Substantia nigra (tissue), 51 donors: ENCODE measurements at places on chromosomes 12 and 14.

DNA sequence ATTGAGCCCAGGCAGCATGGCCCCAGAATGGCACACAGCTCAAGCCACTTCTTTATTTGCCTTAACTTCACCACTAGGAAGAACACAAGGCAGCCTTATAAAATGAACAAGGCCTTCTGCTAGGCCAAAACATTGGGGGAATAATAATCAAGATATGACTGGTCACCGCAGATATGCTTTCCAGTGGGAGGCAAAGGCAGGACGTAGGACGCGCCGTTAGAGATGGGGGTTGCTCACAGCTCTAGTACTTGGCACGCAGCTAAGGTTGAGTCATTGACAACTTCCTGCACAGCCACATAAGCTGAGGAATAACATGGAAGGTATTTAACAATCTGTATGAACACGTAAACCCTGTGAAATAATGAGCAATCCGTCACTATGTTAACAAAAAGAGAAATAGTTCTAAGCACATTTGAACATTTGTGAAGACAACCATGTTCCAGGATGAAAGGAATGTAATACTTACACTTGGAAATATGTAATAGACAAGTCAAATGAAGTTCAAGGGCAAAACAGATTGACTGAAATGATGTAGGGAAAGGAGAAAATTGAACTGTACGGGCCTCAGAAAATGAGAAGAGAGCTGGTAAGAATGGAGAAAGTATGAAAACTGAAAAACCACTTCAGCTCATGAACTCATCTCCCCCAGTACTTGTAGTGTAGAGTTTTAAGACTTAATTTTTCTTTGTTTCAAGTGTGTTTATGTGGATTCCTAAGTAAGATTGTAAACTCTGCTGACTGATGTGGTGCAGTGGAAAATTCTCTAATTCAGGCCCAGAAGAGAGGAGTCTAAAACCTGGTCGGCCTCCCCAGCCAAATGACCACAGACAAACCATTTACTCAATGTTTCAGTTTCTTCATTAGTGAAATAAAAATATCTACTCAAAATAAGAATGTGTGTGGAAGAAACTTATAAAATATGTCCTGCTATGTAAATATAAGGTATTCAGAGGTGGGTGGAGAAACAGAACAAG, 59.3 kb upstream of the CCDC91 start:
- DNase-seq = no peak

DNA sequence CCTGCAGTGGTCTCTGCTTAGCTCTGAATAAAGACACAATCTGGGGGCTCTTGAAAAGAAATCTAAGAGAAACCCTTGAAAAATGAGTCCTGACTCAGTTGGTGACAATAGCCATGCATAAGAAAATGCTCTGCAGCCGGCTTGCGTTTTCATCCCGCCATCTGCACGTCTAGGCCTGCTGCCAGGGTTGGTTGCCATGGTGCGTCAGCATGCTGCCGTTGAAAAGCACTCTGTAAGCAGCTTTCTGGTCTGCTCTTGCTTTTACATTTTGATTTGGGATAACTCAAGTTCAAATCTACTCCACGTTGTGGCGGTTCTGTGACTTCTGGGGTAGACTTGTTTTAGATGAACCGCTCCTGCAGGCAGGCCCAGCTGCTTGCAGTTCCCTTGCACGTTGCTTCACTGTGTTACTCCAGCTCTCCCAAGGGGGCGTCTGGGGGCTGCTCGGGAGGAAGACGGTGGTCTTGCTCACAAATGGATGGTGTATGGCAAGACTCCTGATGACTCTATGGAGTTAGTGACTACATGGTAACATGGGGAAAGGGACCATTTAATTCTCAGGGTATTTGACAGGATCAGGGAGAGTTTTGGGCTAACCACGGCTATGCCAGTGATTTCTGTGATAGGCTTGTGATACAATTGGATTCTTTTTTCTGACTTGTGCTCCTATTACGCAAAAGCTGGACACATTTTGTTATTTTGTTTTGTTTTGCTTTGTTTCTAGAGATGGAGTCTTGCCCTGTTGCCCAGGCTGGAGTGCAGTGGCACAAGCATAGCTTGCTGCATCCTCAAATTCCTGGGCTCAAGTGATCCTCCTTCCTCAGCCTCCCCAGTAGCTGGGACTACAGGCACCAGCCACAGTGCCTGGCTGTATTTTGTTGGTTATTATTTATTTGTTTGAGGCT, 15.8 kb downstream of the WNT5B start:
- peak; percentile 89 for DNase-seq

DNA sequence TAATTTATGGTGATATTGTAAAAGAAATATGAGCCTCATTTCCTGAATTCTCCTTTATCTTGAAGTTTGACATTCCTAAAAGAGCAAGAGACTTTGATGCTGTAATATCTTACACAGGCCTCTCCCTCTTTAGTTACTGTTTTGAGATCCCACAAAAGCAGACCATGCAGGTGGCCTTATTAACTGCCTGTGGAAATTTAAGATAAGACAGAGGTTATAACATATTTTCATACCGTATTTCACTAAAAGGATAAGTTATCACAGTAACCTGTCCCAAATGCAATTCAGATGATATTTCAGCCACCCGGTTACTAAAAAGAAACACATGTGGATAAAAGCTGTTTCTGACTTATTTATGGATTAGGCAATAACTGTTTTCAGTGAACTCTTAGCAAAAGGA, 150.1 kb downstream of the NAV3 start:
- DNase-seq = no peak

DNA sequence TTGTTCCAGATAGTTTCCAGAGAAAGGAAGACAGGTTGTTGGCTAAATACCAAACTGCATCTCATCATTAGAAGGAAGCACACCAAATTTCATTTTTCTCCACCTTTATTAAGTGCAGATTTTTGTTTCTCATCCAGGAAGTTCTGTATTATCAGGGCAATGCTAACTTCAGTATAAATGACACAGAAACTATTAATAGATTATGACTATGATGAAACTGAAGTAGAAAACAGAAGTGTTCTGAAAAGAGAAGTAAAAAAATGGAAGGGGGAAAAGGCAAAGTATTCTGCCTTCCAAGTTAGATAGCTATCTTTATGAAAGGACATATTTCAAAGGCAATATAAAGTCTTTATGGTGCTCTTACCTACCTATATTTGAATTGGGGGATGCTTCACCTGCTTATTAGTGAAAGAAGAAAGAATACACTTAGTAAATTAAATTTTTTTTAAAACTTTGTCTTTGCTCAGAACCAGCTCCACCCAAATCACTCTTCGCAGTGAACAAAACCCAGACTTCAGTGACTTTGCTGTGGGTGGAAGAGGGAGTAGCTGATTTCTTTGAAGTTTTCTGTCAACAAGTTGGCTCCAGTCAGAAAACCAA, 223.9 kb downstream of the PTPRO start:
- DNase-seq = no peak

- no peak for DNase-seq
These were observed 361.1 kb upstream of the CLEC14A start for GRCh38 chr14:38616959-38617358.

- DNase-seq = no peak
These were observed 3.0 kb downstream of the SIX1 start for GRCh38 chr14:60646226-60646818.

DNA sequence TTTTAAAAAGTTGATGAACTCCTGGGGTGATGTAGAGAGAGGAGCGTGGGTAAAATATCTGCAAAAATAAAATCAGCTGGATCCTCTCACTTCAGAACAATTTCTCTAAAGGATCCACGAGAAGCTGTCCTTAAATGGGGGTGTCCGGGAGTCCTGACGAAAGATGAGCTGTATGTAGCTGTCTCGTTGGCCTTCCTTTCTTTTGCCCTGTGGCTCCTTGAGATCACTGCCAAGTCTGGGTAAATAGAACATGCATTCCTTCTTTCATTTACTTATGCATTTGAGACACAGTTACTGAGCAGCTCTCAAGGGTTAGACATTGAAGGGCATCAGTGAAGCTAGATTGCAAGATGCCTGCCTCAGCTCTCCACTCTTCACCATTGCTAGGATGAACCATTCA, 35.2 kb upstream of the TXNRD1 start:
- no peak for DNase-seq

DNA sequence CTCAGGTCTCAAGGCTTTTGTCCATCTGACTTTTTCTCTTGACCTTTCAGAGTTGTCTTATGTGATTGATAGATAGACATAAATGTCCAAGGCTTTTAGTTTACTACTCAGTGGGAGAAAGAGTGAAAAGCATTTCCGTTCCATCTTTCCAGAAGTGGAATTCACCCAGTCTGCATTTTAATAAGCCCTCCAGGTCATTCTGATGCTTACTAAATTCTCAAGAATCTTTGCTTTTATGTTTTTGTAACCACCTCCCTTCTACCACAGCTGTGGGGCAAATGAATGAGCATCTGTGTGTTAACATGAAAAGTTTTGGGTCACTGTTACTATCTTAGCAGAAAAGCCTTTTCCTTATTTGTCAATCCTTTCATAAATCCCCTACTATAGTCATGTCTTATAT, 251.4 kb downstream of the LRIG3 start:
- no peak for DNase-seq

- DNase-seq = peak; percentile 12
These were observed 192.4 kb upstream of the SLC16A7 start for GRCh38 chr12:59403259-59403932.

GRCh38 chr14:89427426-89428172, 10.6 kb upstream of the FOXN3 start:
- no peak for DNase-seq

- DNase-seq = no peak
These were observed 8.4 kb downstream of the CATSPERB start for GRCh38 chr14:91723501-91723900.

DNA sequence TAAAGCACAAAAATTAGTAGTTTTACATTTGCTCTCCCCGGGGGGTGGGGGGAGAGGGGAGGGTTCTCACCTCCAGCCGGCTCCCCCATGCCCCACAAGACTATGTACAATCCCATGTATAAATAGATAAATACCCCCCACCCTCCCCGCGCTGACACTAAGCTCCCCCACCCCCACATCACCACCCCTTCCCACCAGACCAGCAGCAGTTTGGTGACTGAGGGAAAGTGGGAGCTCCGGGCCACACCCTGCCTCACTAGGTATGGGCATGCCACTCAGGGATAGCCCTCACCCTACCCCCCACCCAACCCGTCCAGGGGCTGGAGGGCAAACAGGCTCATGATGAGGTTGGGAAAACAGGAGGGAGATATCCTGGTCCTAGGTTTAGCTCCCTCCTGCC, 1.9 kb upstream of the PRKAG1 start:
- DNase-seq = no peak

- DNase-seq = no peak
These were observed 273.1 kb downstream of the ZFP36L1 start for GRCh38 chr14:68519671-68520187.

DNA sequence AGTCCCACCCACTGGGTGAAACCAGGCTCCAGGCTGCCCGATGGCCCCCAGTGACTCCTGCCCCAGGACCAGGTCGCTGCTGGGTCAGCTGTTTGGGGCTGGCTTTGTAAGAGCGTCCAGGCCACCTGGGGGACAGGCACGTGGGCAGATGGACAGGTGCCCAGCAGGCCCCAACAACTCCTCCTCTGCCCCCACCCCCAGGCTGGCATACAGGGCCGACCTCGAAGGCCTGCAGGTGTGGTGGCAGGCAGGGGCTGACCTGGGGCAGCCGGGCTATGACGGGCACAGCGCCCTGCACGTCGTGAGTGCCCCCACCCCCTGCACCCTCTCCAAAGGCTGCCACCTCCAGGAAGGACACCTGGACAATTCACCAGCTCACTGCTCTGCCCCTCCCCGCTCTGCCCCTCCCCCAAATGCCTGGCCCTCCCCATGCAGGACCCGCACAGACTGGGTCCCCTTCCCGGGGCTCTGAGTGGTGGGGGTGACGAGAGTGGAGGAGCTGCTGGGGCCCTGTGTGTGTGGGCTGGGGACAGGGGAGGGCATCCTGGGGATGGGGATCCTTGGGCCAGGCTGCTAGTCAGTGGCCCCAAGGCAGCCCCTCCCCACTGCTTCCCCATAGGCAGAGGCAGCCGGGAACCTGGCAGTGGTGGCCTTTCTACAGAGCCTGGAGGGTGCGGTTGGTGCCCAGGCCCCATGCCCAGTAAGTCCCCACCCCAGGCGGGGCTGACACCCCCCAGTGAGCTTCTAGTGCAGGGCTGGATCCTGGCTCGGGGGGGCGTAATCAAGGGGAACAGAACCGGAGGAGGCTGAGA, 26.0 kb downstream of the ASPG start:
- no peak for DNase-seq

GRCh38 chr12:102329883-102330282, 132.2 kb upstream of the PMCH start:
- no peak for DNase-seq
